ENCODE measurements at places on chromosomes 6 and 20.

GRCh38 chr6:63598049-63599036 lies 26.1 kb downstream of the LOC128125822 start:
- DNase-seq = peak; percentile 86

DNA sequence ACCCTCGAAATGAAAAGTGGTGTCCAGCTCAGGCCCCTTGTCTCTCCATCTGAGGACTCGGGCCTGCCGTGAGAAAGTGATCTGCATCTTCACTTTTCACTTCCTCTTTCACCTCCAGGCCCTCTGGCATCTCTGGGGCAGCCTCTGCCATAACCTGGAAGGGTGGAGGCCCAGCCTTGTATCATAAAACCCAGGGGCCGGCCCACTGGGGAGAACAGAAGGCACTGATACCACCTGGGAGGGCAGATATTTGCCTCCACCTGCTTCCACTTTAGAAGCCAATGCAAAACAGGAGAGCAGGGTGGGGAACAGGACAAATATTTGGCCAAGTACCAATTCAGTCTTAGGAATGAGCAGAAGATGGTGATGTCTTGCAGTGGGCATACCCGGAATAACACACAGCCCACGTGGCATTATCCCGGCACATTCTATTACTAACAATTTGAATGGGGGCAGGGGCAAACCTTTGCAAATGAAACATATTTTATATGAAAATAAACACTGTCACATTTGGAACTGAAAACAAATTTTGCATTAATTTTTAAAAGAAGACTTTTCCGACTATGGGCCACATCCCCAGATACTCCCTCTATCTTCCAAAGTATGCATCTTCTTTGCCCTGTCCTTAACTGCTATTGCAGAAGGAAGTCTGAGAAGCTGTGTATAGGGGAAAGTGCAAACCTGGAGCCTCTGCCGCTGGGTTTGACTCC lies 69.2 kb upstream of the TBC1D7 start:
- no peak for DNase-seq

DNA sequence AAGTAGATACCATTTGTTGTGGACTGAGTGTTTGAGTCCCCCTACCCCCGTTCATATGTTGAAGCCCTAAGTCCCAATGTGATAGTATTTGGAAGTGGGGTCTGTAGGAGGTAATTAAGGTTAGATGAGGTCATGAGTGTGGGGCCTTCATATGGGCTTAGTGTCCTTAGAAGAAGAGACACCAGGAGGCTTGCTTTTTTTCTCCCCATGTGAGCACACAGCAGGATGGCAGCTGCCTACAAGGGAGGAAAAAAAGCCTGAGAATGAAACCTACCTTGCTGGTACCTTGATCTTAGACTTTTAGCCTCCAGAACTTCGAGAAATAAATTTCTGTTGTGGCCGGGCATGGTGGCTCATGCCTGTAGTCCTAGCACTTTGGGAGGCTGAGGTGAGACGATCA lies 67.9 kb upstream of the TULP4 start:
- no peak for DNase-seq

DNA sequence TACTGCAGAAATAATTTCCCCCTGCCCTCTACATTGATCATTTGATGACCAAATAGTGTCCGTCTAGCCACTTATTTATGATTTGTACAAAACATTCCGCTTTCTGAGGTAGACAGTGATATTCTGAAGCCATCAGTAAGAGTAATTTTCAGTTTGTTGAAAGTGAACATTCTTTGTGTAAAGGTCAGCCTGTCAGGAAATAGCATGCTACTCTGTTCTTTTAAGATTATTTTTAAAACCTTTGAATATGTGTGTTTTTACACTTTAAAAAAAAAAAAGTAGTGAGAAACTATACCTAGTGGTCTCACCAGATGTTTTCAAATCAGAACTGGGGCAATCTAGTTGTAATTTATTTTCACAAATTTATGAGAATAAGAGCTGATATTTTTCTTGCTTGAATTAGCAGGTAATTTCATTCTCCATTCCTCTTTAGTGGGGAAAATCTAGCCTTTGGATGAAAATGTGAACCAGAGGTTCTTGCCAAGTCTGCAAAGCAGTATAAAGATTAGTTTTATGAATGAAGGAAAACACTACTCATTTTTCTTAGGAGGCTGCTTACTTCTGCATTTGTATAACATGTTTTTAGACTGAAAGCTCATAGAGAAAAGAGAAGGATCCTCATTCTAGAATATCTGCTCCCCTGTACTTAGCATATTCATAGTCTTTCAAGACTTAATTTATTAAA lies 12.1 kb upstream of the REV3L start:
- DNase-seq = no peak

- DNase-seq = no peak
Observed at GRCh38 chr6:3585320-3585935, 128.6 kb upstream of the SLC22A23 start.

DNA sequence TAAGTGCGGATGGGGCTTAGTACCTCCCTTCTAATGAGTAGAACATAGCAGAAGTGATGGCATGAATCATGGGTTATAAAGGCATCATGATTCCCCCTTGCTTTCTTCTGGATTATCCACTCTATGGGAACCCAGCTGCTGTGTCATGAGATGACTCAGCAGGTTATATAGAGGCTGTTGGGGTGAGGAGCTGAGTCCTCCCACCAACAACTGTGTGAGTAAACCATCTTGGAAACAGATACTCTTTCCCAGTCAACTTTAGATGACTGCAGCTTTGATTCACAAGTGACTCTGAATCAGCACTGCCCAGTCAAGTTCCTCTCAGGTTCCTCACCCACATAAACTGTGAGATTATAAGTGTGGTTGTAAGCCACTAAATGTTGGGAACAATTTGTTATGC lies 46.3 kb downstream of the FAM83B start:
- no peak for DNase-seq

- no peak for DNase-seq
Observed at GRCh38 chr20:9401371-9401770, 113.0 kb upstream of the LAMP5 start.

GRCh38 chr6:22878706-22879105 lies 309.3 kb downstream of the HDGFL1 start:
- no peak for DNase-seq

DNA sequence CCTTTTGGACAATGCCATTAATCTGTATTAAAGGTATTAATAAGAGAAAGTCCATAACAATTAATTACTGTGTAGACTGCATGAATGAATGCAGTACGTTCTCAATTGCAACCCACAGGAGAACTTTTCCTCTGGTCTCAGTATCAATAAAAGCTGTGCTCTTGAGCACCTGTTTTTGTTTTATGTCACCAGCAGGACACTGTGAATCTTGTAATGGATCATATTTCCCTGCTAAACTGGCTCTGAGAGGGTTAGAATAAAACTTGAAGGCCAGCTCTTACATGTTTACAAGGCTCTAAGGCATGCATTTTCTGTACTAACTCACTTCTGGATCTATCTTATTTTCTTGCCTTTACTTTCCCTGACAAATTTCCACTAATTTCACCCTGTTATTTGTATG lies 214.3 kb upstream of the PLN start:
- peak; percentile 73 for DNase-seq

- DNase-seq = peak; percentile 0
Observed at GRCh38 chr6:120348926-120349325, 985.4 kb downstream of the TBC1D32 start.

DNA sequence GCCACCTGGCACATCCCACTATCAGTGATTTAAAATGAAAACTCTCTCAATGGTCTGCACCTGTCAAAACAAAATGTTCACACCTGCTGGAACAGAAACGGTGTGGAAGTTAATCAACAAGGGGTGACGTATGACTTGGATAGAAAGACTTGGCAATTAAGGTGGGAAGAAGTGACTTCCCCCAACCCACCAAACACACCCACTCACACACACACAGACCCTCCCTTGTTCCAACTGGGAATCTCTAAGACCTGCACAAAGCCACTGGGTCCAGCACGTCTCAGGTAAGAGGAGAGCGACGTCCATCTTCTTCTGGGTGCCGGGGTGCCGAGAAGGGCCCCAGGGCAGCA lies 25.1 kb upstream of the TCFL5 start:
- DNase-seq = peak; percentile 72

DNA sequence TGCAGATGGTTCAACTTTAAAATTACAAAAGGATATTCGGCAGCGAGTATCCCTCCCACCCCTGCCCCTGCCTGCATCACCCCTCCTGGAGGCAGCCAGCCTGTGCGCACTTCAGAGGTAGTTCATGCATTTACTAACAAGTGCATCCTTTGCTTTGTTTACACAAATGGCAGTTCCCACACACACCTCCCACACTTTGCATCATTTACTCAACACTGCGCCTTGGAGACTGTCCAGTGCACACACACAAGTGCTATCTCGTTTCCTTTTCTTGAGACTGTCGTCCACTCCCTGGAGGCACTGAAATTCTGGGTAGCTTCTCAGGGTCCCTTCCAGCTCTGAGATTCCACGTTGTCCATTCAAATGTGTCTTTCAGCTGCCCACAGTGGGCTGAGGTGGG lies 53.1 kb upstream of the VSX1 start:
- peak; percentile 96 for DNase-seq

DNA sequence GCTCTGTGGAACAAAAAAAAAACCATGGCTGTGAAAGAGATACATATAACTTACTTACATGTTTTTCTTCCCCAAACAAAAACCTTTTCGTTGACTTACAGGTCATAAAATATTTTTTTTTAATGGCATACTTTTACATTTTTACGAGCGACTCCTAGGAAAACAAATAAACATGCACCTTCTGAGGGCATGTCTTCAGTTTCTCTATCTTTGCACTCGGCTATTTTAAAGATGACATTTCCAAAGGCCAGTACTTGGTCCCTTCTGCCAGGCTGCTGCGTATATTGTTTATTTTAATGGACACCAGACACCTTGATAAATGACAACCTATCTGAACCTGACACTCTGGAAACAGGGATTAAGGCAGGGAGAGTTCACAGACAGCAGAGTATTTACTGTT lies 49.4 kb downstream of the PIGU start:
- peak; percentile 51 for DNase-seq

DNA sequence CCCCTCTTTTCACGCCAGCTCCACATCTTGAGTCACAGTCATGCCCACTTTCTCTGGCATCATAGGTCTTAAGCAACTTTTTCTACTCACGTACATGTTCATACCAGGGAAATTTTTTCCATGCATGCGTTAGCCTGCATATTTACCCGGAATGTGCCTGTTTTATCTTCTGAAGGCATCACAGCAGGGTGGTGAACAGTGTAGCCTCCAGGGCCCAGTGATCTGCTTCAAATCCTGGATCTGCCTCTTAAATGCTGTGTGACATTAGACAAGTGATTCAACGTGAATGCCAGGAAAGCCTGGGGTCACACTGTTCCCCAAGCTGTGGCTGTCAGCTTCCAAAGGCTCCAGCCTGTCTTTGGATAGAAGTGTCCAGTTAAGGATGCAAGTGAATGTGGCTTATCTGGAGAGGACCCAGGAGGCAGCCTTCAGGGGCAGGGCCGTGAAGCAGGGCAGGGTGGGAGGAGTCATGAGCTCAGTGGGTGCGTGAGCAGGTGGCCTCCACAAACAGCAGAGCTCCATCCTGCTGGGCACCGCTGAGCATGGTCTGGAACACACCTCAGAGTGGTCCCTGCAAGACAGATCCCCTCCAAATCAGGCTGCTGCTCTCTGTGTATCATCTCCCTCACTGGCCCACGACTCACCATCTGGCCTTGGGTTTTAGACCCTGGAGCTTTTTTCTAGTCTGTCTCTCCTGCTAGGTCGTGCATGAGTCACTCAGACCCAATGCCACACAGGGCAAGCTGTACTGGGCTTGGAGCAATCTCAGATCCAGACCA lies 30.4 kb upstream of the CD93 start:
- DNase-seq = peak; percentile 85

- peak; percentile 69 for DNase-seq
Observed at GRCh38 chr20:33262658-33263065, 20.4 kb upstream of the BPIFB1 start.

GRCh38 chr6:103538381-103538780 lies 1321.3 kb downstream of the HACE1 start:
- no peak for DNase-seq

- no peak for DNase-seq
Observed at GRCh38 chr6:46251583-46252339, 81.0 kb upstream of the ENPP5 start.

GRCh38 chr6:83270971-83271719 lies 78.0 kb downstream of the RWDD2A start:
- DNase-seq = no peak

- DNase-seq = no peak
Observed at GRCh38 chr6:35569011-35569461, 56.3 kb upstream of the TULP1 start.

GRCh38 chr6:75210885-75211739 lies 5.3 kb upstream of the COL12A1 start:
- peak; percentile 42 for DNase-seq

- no peak for DNase-seq
Observed at GRCh38 chr6:16251706-16252105, 13.3 kb downstream of the GMPR start.

- no peak for DNase-seq
Observed at GRCh38 chr6:116029535-116029934, 31.2 kb downstream of the FRK start.

DNA sequence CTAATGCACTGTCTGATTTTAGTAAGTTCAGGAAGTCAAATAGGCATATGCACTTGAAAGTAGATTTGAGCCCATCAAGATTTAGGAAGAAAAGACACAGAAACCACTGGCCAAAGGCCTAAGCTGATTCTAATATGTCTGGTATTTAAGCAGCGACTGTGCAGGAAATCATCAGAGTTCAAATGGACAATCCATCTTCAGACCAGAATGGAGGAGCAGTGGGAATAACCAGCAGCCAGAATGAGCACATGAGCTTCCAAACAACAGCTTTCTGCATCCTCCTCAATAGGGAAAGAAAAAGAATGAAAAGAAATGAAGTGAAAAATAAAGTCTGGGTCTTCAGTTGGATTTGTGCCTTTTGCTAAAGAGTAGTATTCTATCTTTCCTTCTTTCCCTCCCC lies 50.6 kb downstream of the SOD2 start:
- DNase-seq = no peak

GRCh38 chr20:39553120-39553519 lies 591.0 kb downstream of the DHX35 start:
- no peak for DNase-seq

- DNase-seq = no peak
Observed at GRCh38 chr20:12269579-12269978, 351.9 kb downstream of the BTBD3 start.

DNA sequence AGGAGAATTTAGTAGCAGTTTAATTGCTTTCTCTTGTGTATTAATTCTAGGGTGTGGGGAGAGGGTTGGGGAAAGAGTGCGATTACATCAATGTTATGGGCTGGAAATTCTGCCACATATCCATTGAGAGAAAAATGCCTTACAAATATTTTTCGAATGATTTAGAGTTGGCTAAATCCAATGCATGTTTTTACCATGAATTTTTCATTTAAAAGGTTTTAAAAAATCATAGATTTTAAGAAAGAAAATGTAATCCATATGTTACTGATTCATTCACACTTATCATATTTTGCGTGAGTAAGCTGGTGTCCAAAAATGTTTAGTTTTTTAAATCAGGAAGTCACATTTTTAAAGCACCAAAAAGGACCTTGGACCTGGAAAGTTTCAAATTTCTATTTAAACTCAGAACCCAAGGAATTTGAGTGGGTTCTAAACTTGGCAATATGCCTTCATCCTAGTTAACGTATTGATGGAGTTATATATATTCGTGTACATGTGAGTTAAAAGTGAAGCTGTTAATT lies 627.4 kb upstream of the CITED2 start:
- no peak for DNase-seq

GRCh38 chr6:77124604-77125003 lies 338.7 kb downstream of the HTR1B start:
- no peak for DNase-seq

- no peak for DNase-seq
Observed at GRCh38 chr20:40915756-40916155, 112.9 kb upstream of the TOP1 start.

GRCh38 chr6:161318456-161318855 lies 44.6 kb upstream of the AGPAT4 start:
- DNase-seq = no peak
